SW480 (cell line): ENCODE measurements at places on chromosomes 3 and 15.

- no peak for DNase-seq
Measured at GRCh38 chr3:113795693-113796092, 42.9 kb upstream of the GRAMD1C start.

- no peak for DNase-seq
Measured at GRCh38 chr3:135038186-135038585, 243.1 kb downstream of the EPHB1 start.

- peak; percentile 70 for DNase-seq
Measured at GRCh38 chr15:41811432-41812195, 16.3 kb upstream of the JMJD7 start.

GRCh38 chr3:48215466-48215865, 7.8 kb upstream of the CAMP start:
- DNase-seq: no peak

DNA sequence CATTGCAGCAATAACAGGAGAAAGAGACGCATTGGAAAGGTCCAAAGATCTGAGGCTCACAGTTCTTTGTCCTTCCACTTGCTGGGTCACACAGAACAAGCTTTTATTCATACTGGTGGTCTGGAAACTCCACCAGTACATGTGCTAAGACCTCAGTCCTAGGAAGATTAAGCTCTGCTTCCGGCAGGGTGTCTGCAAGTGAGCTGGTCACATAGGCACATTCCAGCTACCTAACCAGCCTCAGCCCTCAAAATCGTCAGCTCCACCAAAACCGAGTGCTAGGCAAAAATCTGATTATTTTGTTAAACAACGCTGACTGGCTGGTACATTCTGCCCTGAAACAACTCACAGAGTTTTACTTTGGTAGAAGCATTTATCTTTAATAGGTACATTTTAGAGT, 2.2 kb downstream of the ZBED2 start:
- no peak for DNase-seq

- no peak for DNase-seq
Measured at GRCh38 chr15:80984856-80985255, 4.8 kb downstream of the MESD start.

DNA sequence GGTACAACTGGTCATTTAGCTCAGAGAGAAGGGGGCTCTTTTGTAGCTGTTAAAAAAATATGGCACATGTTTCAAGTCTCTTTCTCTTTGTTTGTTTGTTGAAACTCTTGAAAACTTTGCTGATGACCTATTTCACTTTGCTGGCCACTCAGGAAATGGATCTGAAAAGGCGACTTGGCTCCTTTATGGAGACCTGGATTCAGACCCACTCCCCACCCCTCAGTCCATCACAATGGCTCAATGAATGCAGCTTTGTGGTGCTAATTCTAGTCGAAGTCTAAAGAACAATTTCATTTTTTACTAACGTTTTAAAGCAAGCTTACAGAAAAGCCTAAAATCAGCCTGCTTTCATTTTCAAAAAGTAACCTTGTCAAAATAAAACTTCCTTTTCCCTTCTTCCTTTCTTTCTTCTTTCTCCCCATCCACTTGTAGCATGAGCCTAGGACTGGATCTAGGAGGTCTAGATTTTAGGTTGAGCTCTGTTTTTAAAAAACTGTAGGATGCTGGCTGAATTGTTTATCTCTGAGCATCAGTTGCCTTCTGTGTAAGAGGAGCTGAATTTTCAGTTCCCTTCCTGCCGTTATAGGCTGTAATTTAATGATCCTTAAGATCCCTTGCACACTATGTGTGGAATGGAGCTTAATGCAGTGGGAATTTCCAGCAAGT, 165.5 kb upstream of the FEZF2 start:
- no peak for DNase-seq
